Brain microvascular endothelial cell (primary cell): ENCODE measurements at places on chromosomes 3 and 15.

DNA sequence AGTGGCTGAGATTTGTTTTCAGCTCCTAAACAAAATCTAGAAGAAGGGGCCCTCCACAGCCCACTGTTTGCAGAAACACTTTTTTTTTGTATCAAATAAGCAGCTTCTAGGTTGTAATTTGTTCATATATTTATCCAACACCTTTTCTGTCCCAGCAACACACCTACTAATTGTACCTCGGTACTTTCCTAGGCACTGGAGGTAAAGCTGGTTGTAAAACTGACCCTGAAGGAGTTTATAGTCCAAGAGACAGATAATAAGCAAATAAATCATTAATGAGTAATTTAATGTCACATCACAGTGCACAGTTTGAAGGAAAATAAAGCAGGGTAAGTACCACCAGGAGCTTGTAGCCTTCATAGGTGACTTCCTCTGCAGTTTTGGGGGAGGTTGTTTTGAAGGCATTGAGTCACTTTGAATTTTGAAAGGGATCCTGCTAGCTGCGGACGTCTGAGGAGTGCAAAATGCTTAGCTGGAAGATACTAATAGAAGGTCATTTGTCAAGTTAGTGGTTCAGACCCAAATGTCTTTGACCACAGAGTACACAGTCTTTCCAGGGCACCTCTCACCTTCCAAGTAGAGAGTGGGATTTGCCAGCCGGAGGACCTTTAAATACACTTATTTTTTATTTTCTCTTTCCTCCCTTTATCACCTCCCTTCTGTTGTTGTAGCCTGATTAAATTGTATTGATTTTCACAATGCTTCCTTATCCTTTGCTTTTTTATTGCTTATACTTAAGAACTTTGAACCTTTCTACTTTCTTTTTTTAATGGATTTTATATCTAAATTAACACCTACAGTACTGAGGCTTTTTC lies 53.8 kb downstream of the CMSS1 start:
- no peak for DNase-seq

DNA sequence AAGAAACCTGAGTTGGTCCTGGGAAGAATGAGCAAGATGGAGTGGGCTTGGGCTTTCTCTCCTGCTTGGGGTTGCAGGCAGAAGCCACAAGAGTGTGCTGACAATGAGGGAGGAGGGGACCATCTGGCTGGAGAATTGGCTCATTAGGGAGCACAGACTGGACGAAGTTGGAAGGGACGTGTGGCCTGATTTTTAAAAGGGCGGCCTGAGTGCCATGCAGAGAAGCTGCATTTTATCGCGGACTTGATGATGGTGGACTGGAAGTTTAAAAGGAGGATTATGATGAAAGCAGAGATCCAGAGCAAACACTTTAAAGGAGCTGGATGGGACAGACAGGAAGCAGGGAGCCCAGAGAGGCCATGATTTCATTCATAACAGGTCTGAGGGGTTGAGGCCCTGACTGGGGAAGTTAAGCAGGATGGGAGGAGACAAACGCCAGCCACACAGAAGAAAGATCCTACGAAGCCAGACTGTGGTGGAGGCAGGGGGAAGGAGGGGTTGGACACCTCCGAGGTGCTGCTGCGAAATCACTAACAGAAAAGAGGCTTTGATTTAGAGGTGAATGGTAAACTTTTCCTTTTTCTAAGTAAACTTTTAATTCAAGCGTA lies 23.6 kb downstream of the TLNRD1 start:
- DNase-seq, result no peak

DNA sequence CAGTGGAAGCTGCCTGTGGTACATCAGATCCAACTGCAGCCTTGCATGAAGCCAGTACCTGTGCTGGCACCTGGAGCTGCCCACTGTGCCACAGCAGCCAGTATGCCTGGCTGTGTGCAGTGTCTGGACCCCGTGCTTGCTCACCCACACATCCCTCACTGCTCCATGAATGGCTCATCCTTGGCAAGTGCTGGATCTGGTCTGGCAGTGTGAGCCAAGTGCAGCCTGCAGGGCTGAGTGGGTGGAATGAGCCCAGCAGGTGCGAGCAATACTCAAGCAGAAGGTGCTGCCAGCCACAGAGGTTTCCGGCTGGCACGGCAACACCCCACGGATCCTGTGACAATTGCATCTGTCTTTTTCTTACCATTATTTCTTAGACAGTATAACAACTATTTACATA lies 488.2 kb upstream of the ROBO2 start:
- no peak for DNase-seq

DNA sequence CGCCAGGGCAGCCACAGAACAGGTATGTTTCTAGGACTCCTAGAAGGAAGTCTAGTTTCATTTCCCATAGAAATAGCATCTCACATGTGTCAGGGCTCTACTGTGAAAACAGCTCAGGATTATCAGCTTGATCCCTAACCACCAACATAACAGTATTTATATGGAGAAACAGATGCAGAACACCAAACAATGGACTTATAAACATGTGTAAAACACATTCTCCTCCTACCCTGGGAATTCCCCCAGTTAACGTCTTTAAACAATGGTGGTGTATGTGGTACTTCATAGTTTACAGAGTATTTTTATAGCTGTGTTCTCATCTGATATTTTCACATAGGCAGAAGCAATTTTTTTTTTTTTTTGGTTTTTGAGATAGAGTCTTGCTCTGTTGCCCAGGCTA lies 9.7 kb downstream of the TNFSF10 start:
- DNase-seq, result no peak

DNA sequence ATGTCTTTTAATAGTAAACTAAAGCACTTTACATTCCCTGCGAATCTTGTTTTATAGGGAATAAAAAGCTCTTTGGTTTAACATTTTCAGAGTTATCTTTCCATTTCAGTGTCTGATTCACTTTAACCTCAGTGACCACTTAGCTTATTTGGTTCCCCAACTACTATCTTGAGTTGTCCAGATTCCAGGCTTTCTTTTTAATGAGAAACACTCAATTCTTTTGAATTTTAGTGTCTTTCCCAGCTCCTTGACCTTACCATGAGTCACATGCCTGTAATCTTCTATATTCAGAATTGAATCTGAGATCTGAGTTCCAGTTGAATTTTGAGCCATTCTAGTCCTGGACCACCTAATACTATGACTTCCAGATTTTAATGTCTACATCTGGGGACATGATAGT lies 144.4 kb downstream of the KCNAB1 start:
- no peak for DNase-seq

- DNase-seq, result no peak
Measured at GRCh38 chr15:65058394-65059368, 9.1 kb downstream of the RASL12 start.

- DNase-seq, result no peak
Measured at GRCh38 chr15:47288794-47289193, 428.5 kb upstream of the SEMA6D start.

DNA sequence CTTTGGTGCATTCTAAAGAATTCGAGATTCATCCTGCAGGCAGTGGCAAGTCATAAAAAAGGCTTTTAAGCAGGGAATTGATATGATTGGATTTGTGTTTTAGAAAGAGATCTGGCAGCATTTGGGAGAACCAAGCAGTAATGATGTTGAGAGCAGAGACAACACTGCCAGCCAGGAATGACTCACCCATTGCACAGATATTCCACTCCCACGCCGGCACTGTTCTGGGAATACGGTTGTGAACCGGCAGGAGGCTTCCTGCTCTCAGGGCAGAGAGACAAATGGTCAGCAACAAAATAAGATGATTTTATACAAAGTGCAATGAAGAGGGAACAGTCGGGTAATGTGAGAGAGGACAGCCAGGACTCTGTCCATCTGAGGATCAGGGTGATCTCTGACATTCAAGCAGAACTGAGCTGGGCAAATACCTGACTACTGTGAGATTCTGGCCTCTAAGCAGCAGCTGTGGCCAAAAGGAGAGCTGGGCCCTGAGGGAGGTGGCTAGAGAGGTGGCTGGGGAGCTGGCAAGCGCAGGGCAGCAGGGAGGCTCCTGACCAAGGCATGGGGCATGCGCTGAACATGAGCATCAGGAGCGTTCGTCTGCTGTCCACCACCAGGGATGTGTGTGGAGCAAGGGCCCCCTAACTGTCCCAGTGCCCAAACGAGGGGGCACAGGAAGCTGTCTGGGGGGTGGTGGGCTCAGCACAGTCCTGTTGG lies 56.1 kb upstream of the PLXNA1 start:
- DNase-seq, result peak; percentile 85

GRCh38 chr15:66006986-66007385 lies 137.7 kb downstream of the RAB11A start:
- no peak for DNase-seq

DNA sequence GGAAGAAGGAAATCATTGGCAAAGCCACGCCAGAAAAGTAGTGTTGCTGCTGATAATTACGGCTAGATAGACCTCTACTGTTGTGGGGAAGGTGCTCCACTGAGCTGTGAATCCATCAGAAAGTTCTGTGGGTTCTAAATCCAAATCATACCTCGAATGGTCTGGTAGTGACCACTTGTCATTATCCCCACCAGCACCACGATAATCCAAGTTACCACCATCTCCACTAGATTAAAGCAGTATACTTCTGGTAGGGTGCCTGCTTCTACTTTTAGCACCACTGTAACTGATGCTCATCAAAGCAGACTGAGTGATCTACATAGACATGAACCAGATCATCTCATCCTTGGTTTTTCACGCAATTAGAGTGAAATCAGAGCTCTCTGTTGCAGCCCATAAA lies 185.5 kb downstream of the FMN1 start:
- DNase-seq, result no peak

- no peak for DNase-seq
Measured at GRCh38 chr3:51702156-51702555, 4.7 kb upstream of the GRM2 start.

- DNase-seq, result no peak
Measured at GRCh38 chr15:23397779-23398178, 43.2 kb downstream of the GOLGA8S start.

- peak; percentile 41 for DNase-seq
Measured at GRCh38 chr3:185253645-185254410, at the start of gene EHHADH. EHHADH (minus strand) TSS chr3:185254049; CDS start chr3:185254022, 27 bp downstream.

GRCh38 chr3:197746801-197747237 lies 2.9 kb upstream of the FYTTD1 start:
- DNase-seq, result no peak

DNA sequence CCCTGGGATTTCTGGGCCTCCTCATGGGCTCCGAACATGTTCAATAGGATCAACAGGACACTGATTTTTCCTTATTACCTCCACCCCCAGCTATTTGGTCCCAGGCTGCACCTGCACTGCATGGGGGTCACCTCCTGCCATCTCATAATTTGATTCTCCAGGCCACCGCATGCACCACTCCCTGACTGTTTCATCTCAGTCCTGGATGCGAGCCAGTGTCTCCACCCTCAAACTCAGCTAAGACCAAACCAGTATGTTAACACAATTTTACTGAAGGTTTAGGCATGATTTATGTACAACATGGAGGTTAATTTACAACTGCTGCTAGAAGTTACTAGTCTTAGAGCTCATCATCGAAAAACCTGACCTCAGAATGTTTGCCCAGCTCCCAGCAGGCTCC lies 249.5 kb downstream of the UACA start:
- no peak for DNase-seq

GRCh38 chr3:160199108-160199507 lies 26.1 kb upstream of the C3orf80 start:
- DNase-seq, result no peak

DNA sequence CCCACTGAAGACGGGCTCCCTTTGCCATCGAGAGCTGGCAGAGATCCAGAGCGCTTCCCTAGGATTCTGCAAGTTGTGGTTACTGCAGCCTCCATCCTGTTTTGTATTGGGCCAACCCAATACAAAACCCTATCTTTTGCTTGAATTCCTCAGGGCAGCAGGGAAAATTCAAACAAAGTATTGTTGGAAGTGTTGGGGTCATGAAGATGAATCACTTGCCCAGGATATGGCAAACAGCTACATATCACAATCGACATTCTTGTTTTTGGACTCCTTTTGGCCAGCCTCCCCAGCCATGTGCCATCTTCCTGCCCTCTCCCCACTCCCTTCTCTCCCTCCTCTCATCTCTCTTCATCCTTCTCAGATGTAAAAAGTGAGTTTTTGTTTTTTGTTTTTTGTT lies 100.0 kb upstream of the TRIM42 start:
- no peak for DNase-seq

- DNase-seq, result no peak
Measured at GRCh38 chr15:74808840-74809229, 3.8 kb upstream of the LMAN1L start.

DNA sequence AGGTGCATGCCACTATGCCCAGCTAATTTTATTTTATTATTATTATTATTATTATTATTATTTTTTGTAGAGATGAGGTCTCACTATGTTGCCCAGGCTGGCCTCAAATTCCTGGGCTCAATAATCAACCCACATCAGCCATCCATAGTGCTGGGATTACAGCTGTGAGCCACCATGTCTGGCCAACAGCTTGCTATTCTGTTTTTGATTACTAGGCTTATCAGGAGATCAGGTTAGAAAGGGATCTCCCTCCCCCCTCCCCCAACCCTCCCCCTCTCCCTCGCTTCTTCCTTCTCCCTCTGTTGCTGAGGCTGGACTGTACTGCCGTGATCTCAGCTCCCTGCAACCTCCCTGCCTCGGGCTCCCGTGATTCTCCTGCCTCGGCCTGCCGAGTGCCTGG lies 8.6 kb downstream of the CLN6 start:
- no peak for DNase-seq

- peak; percentile 70 for DNase-seq
Measured at GRCh38 chr15:33132722-33133345, 61.7 kb downstream of the FMN1 start.

DNA sequence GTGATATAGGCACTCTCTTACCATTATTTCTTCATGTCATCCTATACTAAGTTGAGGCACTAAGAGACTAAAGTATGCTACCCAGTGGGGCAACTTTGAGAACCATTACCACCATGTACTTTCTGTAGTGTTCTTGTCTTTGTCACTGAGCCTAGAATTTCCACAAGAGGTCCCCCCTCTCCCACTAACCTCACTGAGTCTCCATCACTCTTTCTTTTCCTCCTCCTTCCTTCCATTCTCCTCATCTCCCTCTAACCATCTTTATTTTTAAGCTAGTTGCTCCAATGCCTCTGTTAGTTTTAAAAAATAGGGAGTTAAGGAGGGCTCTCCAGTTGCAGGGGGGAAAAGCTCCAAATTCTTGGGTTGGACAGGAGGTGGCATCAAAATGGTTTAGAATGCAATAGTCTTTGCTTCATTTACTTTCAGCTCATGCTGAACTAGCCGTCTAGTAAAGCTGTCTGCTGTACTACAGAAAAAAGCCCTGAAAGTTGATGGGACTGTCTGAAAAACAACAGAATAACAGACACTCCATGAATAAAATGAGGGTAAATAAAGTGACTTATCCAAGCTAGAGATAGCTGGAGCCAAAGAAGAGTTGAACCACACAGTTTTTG lies 85.1 kb upstream of the MYRIP start:
- DNase-seq, result no peak
